Adrenal gland (tissue), 19 donors: ENCODE measurements at places on chromosomes 6 and 20. TPM values are rescaled to one million over a fixed set of nuclear protein-coding genes. Genes with fewer than 3 reads are reported as not detected.
A peak's percentile ranks its signal among the peaks of the same experiment; 100 is the strongest.

The PLN gene
- total RNA-seq = 7.8 TPM

The IL20RA gene
- 23.5 TPM for total RNA-seq

- no peak for DNase-seq
Observed at GRCh38 chr20:62925076-62925419, 1.3 kb downstream of the DIDO1 start.

DNA sequence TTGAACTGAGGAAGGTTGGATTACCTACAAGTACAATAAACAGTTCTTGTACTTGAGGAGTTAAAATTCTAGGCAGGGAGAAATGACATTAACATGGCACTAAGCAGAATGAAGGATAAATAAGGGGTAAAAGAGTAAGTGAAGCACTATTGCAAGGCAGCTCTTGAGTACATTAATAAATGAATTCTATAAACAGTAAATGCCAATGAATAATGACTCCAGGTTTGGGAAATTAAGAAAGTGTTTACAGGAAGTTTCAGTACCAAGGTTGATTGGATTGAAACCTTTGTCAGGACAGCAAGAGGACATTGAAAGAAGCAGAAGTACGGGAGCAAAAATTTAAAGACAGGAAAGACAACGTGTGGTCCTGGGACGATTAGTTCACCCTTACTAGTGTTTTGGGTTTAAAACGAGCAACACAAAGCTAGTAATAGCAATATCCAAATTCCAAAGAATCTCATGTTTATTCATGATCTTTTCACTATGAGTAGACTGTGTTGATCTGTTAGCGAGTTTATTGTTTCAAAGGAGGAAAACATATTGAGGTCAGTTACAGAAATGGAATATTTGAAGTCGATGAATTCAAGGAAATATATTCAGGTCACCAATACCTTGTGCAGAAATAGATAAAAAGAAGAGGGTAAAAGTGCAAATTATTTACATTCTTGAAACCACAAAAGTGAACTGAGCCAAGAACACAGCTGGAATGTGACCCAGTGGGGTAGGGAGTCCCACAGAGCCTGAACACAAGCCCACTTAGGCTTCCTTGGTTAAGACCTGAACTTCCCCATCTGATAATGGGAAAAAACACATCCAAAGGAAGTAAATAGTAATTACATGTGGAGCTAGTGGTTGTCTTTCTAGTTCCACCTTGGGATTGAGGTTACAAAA, 80.8 kb downstream of the MKKS start:
- no peak for DNase-seq

DNA sequence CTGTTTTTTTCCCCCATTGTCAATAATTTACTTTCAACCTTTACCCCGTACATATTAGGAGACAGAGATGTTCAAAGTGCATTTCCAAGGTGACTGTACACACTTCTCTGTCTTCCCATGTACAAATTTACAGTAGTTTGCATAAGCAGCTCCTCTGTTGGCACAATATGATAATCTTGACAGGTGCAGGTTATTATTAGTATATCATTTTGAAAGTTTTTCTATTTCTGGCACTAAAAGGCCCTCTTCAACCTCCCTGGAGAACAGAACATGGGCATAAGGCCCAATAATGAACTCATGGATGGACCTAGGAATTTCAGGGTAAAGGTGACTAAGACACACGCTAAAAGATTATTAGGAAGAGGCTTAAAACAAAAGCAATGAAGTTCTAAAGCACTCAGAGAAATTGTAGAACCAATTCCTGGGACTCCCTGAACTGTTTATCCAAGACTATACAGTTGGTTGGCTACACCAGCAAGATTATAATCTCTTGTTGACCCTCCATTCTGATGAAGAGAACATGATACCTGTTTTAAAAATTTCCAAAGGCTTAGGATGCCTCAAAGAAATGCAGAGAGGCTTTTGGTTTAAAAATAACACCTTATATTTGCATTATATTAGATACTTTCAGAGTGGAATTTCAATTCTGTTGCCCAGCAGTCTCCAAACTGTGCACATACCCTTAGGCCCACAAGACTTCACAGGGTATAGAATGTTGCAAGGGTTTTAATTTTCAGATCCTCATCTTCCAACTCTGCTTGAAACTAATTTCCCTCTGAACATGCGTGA, 1.1 kb downstream of the AIG1 start:
- no peak for DNase-seq

GRCh38 chr6:4134841-4135664, at the start of gene ECI2:
ECI2 (minus strand) TSS chr6:4135575; CDS start chr6:4135560, 15 bp downstream.
- DNase-seq = peak; percentile 75

DNA sequence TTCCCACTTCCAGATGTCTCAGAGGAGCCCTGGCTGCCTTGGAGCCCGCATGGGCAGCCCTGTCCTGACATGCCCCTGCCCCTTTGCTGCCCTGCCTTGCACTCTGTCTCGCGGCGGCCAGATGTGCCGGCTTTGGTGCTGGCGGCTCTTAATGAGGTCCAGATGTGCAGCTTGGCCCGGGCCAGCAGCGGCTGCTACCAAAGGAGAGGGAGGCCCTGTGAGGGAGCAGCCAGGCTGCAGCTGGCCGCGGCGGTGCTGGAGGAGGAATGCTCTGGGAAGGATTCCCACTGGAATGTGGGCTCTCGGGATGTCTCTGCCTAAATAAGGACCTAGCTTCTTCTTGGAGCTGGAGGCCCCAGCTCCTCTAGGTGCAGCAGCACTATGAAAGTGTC, 72.4 kb downstream of the FGD2 start:
- peak; percentile 60 for DNase-seq

DNA sequence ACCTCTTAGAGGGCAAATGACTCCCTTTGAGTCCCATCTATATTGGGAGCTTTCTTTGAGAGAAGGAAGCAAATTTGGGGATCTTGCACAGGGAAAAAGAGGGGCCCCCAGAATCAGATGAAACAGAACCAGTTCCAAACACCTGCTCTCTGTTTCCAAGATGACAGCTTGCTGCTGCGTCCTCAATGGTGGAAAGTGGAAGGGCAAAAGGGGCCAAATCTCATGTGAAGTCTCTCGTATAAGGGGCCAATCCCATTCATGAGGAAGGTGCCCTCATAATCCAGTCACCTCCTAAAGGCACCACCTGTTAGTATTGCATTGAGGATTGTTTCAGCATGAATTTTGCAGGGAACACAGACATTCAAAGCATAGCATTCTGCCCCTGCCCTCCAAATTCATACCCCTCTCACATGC, 483 bp upstream of the SERPINB1 start:
- DNase-seq = no peak

The OR11A1 gene
- total RNA-seq = not detected
